HepG2 (cell line): ENCODE measurements at places on chromosomes 12 and 14. TPM values are rescaled to one million over a fixed set of nuclear protein-coding genes. Genes with fewer than 3 reads are reported as not detected.

Gene EPS8
- 43.4 and 51.6 TPM in 2 replicates for total RNA-seq

GRCh38 chr14:50768680-50769079 is 62.3 kb downstream of the NIN start:
- no peak for DNase-seq
- peaks cover 30% of the 10 kb centered on the region; the same call in 2 of the 3 replicates for H3K36me3 ChIP-seq
- H3K4me1 ChIP-seq: no peaks in the 10 kb centered on the region

Gene NANOG
- 0.24 TPM in 1 of 2 replicates, not detected in the other for total RNA-seq

Gene RECQL
- 41.5 and 71.8 TPM in 2 replicates for total RNA-seq

- DNase-seq: no peak
- H3K4me1 ChIP-seq: 0 out of 2 replicates have a peak, but pooled peaks cover 6% of the 10 kb centered on the region
- H3K4me3 ChIP-seq: no peak overlapping the region
- no peak overlapping the region for H3K27ac ChIP-seq
- no peaks in the 10 kb centered on the region for H3K27me3 ChIP-seq
- no peaks in the 10 kb centered on the region for H3K36me3 ChIP-seq
These were observed 67.4 kb upstream of the OVCH1 start for GRCh38 chr12:29564925-29565324.

DNA sequence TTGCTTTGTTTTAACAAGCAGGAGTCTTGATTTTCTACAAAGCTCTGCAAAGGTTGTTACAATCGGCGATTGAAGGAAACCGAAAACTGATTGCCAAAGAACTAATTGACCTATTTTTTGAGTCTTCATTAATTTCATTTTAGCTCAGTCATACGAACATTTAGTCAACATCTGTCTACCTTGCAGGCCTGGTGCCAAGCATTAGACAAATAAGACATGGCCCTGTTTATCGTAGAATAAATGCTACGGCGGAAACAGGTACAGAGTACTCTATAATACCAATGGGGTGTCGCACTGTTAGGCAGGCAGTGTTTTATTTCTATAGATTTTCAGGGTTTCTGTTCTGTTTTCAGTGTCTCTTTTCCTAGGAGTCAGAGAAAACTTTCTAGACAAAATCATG is 171.5 kb downstream of the BCAT1 start:
- peaks cover 10% of the 10 kb centered on the region for H3K4me1 ChIP-seq
- H3K36me3 ChIP-seq: no peaks in the 10 kb centered on the region
- DNase-seq: no peak

- H3K27ac ChIP-seq: no peak overlapping the region
- H3K4me1 ChIP-seq: peaks cover 8% of the 10 kb centered on the region; the same call in 1 of the 2 replicates
- H3K27me3 ChIP-seq: peaks cover 22% of the 10 kb centered on the region; the same call in 2 of the 3 replicates
These were observed 82.6 kb downstream of the GALNT8 start for GRCh38 chr12:4802841-4803240.

- H3K4me3 ChIP-seq: no peak overlapping the region
- peaks cover 25% of the 10 kb centered on the region for H3K36me3 ChIP-seq
- no peaks in the 10 kb centered on the region for H3K27me3 ChIP-seq
- peaks cover 33% of the 10 kb centered on the region for H3K4me1 ChIP-seq
These were observed 14.8 kb downstream of the DDX24 start for GRCh38 chr14:94066089-94066676.

- peaks cover 49% of the 10 kb centered on the region for H3K36me3 ChIP-seq
- no peaks in the 10 kb centered on the region for H3K4me1 ChIP-seq
- no peak overlapping the region for H3K4me3 ChIP-seq
- H3K27me3 ChIP-seq: no peaks in the 10 kb centered on the region
- H3K27ac ChIP-seq: no peak overlapping the region
- no peak for DNase-seq
These were observed 11.6 kb downstream of the ATP6V0A2 start for GRCh38 chr12:123723765-123724164.

- no peak overlapping the region for H3K27ac ChIP-seq
- no peaks in the 10 kb centered on the region for H3K27me3 ChIP-seq
- H3K4me3 ChIP-seq: no peak overlapping the region
- no peak for DNase-seq
- no peaks in the 10 kb centered on the region for H3K36me3 ChIP-seq
These were observed 531.2 kb downstream of the DIO2 start for GRCh38 chr14:79680087-79680486.

- no peaks in the 10 kb centered on the region for H3K27me3 ChIP-seq
- peaks cover 5% of the 10 kb centered on the region for H3K36me3 ChIP-seq
- H3K4me3 ChIP-seq: no peak overlapping the region
These were observed 49.8 kb downstream of the RIN3 start for GRCh38 chr14:92563359-92563758.

DNA sequence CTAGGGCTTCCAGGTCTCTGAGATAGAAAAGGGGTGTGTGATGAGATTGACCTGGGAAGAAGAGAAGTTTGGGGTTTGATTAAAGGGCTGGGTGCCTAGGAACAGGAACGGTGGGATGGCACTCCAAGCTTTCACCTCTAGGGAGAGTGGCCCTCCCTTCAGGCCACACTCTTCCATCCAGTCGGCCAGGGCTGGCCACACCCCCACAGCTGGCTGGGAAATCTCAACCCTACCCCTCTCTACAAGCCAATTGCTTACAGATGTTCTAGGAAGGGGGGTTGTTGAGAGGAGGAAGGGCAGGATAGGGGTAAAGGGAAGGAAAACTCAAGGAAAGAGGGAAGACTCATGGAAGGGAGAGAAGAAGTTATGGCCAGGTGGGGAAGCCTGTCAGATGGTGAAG is 6.6 kb upstream of the ITGA5 start:
- no peak overlapping the region for H3K27ac ChIP-seq
- peaks cover 32% of the 10 kb centered on the region; the same call in 2 of the 3 replicates for H3K27me3 ChIP-seq
- no peak for DNase-seq
- H3K4me1 ChIP-seq: peaks cover 13% of the 10 kb centered on the region
- H3K36me3 ChIP-seq: no peaks in the 10 kb centered on the region
- H3K4me3 ChIP-seq: no peak overlapping the region

DNA sequence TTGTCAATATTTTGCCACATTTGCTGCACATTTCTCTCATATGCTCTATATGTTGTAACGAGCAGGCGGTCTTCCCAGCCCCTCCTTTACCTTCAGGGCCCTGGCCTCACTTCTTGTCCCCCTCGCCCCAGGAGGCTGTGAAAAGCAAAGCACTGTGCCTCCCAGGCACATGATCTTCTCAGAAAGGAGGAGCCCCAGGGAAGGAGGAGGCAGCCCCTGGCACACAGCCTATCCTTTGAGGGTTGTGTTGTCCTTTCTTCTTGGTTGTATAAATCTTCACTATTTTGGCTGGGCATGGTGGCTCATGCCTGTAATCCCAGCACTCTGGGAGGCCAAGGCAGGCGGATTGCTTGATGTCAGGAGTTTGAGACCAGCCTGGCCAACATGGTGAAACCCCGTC is 77.0 kb downstream of the PPP2R5C start:
- no peaks in the 10 kb centered on the region for H3K27me3 ChIP-seq
- H3K4me1 ChIP-seq: no peaks in the 10 kb centered on the region
- no peak overlapping the region for H3K27ac ChIP-seq
- no peak overlapping the region for H3K4me3 ChIP-seq

- H3K4me1 ChIP-seq: peaks cover 99% of the 10 kb centered on the region
- H3K36me3 ChIP-seq: no peaks in the 10 kb centered on the region
- no peaks in the 10 kb centered on the region for H3K27me3 ChIP-seq
- no peak overlapping the region for H3K4me3 ChIP-seq
These were observed 20.5 kb upstream of the FAM181A start for GRCh38 chr14:93906341-93907329.

- DNase-seq: no peak
- peaks cover 5% of the 10 kb centered on the region; the same call in 1 of the 3 replicates for H3K27me3 ChIP-seq
- no peaks in the 10 kb centered on the region for H3K4me1 ChIP-seq
- no peak overlapping the region for H3K27ac ChIP-seq
- no peaks in the 10 kb centered on the region for H3K36me3 ChIP-seq
These were observed 168.5 kb downstream of the RIMBP2 start for GRCh38 chr12:130547480-130548155.

DNA sequence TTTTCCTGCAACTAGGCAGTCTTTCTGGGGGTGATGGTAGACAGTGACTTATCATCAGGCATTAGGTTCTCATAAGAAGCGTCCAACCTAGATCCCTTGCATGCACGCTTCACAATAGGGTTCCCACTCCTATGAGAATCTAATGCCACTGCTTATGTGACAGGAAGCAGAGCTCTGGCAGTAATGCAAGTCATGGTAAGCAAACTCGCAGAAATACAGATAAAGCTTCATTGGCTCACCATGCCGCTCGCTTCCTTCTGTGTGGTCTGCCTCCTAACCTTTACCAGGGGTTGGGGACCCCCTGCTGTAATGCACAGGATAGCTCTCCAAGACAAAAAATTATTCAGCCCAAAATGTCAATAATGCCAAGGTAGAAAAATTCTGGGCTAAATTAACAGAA is 864.2 kb downstream of the TRHDE start:
- no peak overlapping the region for H3K4me3 ChIP-seq
- H3K27me3 ChIP-seq: no peaks in the 10 kb centered on the region
- no peaks in the 10 kb centered on the region for H3K36me3 ChIP-seq
- no peak for DNase-seq

Gene RNASE2
- total RNA-seq: 0.69 TPM in 2 replicates
